Stimulated activated CD8-positive, alpha-beta memory T cell treated with anti-CD3 and anti-CD28 coated beads, Interleukin-15, amount 100 ng/mL, for 48 hours (primary cell): ENCODE measurements at places on chromosomes 6 and 20.

GRCh38 chr20:17705916-17706315, 6.2 kb downstream of the BANF2 start:
- no peak for DNase-seq

DNA sequence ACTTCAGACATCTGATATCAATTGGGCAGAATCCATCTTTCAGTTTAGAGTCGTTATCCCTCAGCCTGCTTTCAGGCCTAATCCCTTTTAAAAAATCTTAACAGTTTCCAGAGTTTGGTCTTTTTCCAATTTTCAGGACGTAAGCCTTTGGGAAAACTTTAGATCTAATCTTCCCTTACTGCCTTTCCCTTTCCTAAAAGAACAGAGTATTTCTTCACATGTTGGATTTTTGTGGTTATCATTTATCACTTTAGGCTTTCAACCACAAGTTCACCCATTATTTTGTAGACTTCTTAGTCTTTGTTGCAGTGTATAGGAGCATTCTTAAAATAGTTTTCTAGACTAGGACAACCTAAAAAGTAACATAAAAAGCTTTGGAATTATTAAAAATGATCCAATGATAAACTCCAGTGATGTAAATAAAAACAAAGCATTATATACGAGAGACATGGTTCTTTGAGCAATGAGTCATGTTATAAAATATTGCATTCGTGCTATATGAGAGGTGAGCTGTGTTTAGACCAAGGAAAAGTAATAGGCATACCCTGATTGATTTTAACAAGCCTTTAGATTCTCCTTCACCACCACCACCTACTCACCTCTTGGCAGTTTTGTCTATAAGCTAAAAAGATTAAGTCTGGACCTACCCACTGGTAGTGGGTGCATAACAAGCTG, 90.4 kb upstream of the MCHR2 start:
- DNase-seq = no peak

GRCh38 chr6:53611889-53612288, 53.7 kb downstream of the KLHL31 start:
- DNase-seq = no peak

DNA sequence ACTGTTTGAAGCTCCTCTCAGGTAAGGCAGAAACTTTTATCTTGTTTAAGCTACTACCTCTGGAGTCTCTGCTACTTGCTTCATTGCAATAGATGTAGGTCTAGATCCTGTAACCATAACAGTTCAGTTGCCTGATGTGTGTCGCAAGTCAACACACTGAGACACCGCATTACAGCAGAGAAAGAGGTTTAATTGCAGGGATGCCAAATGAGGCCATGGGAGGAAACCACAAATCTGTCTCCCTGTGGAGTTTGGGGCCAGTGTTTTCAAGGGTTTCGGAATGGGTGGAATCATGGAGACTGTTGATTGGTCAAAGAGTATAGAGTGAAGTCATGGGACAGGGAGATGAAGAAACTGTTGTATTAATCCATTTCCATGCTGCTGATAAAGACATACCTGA, 57.1 kb upstream of the RBM24 start:
- DNase-seq = no peak

- no peak for DNase-seq
Observed at GRCh38 chr20:21237956-21238799, 65.0 kb upstream of the XRN2 start.

DNA sequence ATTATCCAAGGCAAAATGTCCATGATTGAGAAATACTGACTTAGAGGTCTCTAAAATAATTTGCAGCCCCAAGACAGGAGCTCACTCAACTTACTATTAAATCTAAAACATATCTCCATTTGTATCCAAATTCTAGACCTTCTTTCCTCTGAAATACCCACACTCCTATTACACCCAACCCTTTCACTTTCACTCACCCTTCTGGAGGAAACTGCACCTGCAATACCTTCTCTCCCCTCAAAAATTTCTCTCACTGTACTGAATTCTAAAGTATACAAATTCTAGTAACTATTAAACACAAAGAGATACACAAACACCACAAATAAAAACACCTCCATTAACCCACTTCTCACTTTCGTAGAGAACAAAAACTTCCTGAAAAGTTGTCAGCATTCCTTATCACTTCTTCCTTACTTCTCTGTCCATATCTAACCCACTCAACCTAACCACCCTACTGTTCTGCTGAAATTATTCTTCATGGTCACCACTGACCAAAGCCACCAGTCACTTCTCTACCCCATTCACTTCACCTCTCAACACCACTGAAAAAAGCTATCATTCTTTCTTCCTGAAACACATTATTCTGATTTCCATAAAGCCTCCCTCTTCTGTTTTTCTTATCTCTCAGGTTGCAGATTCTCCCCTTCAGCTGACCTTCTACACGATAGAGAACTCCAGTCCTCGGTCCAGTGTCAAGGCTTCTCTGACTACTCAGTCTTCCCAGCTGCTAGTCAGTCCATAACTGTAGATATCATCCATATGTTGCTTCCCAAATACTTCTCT, 12.0 kb downstream of the LMBRD1 start:
- DNase-seq = no peak

- DNase-seq = no peak
Observed at GRCh38 chr6:74289884-74290283, 593.9 kb downstream of the CD109 start.

DNA sequence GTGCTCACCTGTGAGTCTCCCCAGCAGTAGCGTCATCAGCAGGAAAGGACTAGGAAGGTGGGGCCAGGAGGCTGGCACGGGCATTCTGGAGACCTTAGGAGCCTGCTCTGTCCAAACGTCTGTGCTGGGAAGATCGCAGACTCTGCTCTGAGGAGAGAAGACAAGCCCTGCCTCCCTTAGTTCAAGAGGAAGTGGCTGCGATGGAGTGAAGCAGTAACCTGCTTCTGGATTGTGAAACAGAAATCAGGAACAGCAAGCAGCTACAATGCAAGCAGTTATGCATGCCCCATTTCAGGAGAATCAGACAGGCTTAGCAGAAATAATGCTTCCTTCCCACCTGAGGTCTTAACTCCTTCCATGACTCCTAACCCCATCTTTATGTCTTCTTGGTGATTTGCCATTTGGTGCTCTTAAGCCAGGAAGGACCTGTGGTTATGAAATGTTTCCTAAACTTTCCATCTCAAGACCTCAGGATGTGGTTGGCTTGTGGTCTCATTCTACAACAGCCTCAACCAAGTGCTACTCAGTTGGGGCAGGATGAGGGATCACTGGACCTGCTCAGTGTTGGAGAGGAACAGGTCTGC, at the start of gene SIRPB1:
TSS of gene SIRPB1 (minus strand) at position 149 of the 584 bp plus-strand sequence. CDS start at position 84, 65 bp downstream.
- no peak for DNase-seq

DNA sequence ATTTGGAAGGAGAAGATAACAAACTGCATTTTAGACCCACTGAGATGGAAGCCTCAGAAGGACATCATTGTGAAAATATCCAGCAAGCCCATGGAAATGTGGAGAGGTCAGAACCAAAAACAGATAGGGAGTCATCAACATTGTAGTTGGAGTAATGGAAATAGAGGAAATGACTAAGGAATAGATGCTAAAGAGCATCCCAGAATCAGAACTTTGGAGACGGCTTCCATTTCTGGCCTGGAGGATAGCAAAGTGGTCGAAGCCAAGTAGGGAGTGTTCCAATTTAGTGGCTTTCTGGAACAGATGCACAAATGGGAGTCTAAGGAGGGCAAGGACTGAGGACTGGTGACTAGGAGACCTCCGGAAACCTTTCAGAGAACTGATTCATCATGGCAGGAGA, 3.6 kb downstream of the BEND6 start:
- no peak for DNase-seq

- no peak for DNase-seq
Observed at GRCh38 chr20:64223526-64224067, 32.0 kb upstream of the PCMTD2 start.

DNA sequence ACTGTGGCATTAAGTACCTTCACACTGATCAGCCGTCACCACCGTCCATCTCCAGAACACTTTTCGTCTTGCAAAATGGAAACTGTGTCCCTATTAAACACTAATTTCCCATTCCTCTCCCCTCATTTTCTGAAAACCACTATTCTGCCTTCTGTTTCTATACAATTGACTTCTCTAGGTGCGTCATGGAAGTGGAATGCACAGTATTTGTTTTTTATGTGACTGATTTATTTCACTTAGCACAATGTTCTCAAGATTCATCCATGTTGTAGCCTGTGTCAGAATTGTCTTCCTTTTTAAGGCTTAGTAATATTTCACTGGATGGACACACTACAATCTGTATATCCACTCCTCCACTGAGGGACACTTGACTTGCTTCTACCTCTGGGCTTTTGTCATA, 53.8 kb upstream of the PDE10A start:
- DNase-seq = no peak

- no peak for DNase-seq
Observed at GRCh38 chr6:62707156-62707555, 421.1 kb upstream of the KHDRBS2 start.

GRCh38 chr6:110369066-110369465, 10.9 kb upstream of the METTL24 start:
- DNase-seq = no peak

GRCh38 chr20:57582432-57583288, 21.8 kb downstream of the PCK1 start:
- DNase-seq = no peak

- no peak for DNase-seq
Observed at GRCh38 chr6:25168637-25169036, 110.5 kb upstream of the CARMIL1 start.

- no peak for DNase-seq
Observed at GRCh38 chr20:57633945-57634491, 13.8 kb upstream of the ZBP1 start.

DNA sequence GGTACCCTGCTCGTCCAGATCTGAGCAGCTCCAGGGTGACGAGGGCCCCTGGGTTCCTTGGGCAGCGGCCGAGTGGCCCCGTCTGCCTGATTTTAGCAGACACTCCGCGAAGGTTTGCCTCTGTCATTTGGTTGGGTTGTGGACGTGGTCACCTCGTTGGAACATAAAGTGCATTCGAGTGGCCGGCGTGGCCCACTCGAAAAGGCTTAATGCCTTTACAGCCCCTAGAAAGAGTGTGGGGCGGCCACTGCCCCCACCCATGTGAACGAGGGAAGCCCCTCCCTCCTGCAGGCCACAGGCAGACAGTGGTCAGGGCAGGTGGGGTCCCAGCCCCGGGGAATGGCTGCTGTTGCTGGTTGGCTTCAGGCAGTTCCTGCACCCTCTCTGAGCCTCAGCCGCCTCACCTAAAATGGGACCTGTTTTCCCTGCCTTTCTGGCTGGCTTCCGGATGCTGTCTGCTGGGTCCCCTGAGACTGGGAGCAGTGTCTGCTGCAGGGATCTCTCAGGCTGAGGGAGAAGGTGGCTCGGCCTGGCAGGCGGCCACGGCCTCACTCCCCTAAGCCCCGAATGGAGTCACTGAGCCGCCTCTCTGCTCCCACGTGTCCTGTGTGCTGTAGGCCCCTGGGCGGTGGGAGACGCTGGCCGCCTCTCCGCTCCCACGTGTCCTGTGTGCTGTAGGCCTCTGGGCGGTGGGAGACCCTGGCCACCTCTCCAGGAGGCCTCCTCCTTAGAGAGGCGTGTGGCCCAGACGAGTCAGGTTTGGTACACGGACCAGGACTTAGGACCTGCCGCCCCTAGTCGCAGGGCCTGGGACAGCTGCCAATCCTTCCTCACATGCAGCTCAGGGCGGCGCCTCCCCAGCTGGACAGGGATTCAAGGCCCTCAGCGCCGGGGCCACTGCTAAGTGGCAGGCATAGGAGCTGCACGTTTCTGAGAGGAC, 233.0 kb downstream of the ERMARD start:
- no peak for DNase-seq
